Natural killer cell (primary cell): ENCODE measurements at places on chromosomes 6 and 20. TPM values are rescaled to one million over a fixed set of nuclear protein-coding genes. Genes with fewer than 3 reads are reported as not detected.
A peak's percentile ranks its signal among the peaks of the same experiment; 100 is the strongest.

DNA sequence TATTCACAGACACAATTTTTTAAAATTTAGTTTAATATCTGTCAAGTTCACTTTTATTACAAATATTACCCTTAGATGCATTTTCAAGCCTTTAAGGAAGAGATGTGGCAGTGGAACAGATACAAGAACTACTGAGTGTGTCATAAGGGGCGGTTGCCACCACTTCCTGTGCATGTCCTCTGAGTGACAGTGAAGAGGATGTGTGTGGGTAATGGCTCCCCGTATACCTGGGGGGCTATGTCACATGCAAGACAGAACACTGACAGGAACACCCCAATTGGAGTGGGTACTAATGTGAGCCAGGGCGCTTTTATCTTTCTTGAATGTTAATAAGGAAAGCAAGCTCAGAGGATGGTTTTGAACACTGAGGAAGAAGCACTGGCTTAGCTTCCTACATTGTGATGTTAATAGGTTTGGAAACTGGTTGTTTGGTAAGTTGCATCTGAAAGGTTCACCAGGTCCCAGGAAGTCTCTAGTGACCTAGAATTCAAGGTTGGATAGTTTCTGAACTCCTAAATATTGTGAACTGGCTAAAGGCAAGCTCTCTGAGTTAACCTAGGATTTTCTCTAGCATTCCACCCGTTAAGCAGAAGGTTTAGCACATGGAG lies 83.4 kb upstream of the ASF1A start:
- peak; percentile 65 for DNase-seq

DNA sequence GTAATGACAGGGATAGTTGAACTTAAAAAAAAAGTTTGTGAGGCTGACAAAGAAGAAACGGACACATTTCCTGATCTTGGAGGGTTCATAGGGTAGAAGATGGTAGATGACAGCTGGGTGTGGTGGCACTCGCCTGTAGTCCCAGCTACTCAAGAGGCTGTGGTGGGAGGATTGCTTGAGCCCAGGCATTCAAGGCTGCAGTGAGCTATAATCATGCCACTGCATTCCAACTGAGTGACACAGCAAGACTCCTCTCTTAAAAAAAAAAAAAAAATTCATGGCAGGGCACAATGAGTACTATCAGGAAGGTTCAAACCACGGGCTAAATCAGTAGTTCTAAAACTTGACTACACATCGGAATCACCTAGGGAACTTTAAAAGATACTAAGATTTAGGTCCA lies 2.0 kb upstream of the MICA start:
- DNase-seq = no peak

- no peak for DNase-seq
Measured at GRCh38 chr6:140318408-140318807, 944.0 kb upstream of the CITED2 start.

DNA sequence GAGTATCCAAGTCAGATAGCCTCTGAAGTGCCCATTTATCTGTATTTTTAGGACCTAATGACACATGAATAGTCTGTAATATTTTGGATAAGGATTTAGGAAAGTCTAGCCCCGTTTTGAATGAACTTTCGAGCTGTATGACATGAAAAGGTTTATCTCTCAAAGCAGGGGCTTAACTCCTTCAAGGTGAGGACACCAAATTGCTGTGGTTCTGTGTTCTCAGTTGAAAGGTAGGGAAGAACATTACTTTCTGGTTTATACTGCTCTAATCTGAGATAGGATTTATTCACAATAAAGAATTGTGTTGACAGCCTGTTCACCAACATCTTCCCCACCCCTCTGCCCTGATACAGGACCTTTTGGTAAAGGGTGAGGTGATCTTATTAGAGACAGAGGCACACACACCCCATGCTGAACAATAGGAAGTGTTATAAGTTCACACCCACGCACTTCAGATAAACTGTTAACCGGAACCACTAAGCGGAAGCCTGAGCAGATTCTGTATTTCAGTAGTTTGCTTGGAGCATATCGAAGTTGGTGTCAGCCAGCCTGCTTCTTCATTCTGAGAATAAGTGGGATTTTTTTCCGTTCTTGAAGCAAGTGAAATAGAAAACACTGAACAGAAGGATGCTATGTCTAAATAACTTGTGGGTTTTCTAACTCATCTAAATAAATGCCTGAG lies 223.3 kb downstream of the TMEM242 start:
- peak; percentile 74 for DNase-seq

DNA sequence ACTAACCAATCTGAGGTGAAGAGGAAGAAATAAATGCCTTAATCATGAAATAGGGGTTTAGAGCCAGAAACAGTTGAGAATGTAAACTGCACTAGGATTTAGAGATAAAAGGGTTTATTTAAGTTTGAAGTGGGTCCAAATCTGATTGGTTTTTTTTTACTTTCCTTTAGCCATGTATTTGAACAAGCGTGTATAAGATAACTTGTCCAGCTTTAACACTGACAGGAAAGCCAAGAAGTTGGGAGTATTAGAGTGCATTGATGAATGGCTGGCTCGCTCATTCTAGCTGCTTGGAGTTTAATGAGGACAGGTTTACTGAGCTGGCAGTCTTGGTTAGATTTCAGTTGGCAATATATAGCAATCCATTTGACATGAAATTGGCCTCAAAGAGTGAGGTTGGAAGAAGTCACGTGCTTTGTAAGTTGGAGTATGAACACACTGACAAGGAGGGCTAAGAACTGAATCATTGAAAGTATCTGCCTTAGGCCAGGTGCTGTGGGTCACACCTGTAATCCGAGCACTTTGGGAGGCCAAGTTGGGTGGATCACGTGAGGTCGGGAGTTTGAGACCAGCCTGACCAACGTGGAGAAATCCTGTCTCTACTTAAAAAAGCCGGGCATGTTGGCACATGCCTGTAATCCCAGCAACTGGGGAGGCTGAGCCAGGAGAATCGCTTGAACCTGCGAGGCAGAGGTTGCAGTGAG lies 13.7 kb downstream of the SRSF3 start:
- no peak for DNase-seq

DNA sequence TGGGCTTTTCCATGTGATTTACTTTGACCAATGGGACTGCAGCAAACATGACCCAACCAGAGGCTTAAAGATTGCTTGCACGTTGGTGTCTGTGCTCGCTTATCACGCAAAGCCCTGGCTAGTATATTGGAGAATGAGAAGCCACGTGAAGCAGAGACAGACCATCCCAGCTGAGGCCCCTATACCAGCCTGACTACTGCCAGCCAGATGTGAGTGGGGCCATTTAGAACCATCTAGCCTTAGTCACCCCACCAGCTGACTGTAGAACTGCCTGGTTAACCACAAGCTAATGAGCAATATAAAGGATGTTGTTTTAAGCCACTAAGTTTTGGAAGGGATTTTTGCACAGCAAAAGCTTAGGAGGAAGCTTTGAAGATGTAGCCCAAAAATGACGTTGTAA lies 74.5 kb downstream of the MACROD2 start:
- no peak for DNase-seq

DNA sequence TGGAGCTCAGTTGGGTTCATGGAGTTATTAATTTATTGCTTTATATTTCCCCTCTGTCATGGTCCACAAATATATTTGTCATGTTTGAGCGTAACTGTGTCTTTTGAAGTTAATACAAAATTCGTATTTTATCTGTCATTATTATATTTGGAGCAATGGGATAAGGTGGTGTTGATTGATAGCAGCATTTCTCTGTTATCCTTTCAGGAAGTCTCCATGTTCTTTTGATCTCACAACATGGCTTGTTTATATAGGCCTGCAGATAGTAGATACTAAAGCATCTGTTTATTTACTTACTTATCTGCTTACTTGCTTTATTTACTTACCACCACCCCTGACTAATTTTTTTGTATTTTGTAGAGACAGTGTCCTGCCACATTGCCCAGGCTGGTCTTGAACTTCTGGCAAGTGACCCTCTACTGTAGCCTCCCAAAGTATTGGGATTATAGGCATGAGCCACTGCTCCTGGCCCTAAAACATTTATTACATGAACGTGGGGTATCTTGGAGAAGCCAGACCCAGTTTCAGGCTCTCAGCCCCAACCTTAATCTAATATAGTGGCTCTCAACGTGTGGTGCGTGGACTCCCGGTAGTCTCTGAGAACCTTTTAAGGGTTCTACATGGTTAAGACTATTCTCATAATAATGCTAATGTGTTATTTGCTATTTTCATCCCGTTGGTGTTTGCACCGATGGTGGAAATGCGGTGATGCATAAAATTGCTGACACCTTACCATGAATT lies 104.2 kb downstream of the NCOA3 start:
- no peak for DNase-seq

GRCh38 chr20:23160536-23161243 lies 74.6 kb upstream of the CD93 start:
- no peak for DNase-seq

DNA sequence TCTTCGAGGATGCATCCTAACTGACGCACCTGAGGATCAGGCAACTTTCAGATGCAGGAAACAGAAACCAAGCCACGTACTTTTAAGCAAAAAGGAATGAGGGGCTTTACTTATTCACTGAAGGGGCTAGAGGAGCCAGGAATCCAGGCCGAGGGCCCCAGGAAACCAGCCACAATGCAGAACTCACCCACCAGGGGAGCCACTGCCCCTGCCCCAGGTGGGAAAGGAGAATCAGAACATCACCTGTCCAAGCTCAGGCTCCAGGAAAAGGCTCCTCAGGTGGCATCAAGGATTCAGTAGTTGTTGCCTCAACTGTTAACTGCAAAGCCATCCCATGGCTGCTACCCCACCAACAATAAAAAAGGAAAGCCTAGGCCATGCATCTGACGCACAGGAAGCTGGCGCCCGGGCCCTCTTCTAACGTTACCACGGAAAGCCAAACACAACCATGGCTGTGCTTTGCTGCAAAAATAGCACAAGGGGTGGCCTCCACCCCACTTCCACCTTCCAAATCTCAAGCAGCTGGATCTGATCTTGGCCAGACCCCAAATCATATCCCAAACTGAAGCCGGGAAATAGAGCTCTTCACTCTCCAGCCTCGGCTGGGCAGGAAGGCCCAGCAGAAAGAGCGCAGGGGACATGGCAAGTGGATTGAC lies 121.0 kb downstream of the PREX1 start:
- DNase-seq = peak; percentile 43

- DNase-seq = no peak
Measured at GRCh38 chr20:50746138-50746940, 15.0 kb downstream of the PARD6B start.

DNA sequence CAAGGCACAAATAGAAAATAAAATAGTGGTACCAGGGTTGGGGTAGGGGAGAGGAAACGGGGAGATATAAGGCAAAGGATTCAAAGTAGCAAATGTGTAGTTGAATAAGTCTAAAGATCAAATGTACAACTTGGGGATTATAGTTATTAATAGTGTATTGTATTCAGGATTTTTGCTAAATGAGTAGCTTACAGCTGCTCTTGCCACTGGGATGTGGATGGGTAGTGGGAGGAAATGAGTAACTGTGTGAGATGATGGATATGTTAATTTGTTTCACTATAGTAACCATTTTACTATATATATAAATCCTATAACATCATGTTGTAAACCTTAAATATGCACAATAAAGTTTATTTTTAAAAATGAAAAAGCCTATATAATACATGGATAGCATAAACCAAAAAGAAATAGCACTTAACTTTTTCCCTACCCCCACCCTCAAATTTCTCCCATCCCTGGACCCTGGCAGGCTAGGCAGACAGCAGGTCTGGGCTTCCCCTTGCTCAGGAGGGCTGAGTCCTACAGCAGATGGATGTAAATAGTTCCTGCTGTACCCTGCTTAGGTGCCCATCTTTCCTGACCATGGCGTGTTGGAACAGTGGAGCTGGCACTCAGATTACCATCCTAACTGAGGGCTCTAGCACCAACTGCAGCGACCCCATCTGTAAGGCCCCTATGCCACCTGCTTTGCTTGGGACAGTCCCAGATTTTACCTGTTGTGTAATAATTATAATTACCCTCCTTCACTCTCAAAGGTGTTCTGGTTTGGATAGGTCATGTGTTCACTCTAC lies 28.6 kb upstream of the PBOV1 start:
- no peak for DNase-seq

GRCh38 chr6:118536478-118536877 lies 11.6 kb upstream of the PLN start:
- DNase-seq = no peak

DNA sequence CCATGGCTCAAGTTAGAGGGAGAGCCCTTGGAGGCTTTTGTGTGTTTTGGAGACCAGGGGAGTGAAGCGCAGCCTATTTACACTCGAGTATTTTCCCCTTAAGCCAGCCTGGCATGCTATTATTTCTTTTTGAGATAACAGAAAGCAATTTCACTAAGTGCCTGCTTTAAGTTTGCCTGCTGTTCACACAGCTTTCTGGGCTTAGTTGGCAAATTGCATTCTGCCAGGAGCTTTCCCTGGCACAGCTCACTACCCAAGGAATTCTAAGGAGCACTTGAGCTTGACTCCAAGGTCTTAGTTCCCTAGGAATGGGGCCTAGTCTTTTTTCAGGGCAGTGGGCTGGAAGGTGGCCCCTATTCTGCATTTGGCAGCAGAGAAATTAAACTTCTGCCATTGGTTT lies 19.0 kb upstream of the ASXL1 start:
- no peak for DNase-seq

GRCh38 chr6:7933794-7934193 lies 23.2 kb upstream of the TXNDC5 start:
- no peak for DNase-seq

- no peak for DNase-seq
Measured at GRCh38 chr20:35497780-35498189, 31.7 kb downstream of the C20orf173 start.

GRCh38 chr20:17568045-17568788 lies 1.7 kb upstream of the DSTN start:
- DNase-seq = no peak

DNA sequence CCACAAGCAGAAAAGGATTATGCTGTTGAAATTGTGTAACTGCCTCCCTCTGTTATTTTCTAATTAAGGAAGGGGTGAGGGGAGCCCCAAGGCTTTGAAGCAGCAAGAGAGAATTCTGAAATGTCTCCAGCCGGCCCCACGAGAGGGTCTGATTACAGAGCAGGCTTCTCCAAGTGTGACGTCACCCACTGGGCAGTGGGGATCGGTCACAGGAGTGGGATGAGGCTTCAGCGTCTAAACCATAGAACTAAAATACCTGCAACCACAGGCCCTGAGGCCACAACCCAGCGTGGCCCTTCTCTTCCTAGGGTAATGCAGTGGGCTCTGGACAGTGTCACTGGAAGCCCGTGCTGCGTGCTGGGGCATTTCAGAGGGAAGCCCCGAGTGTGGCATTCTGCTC lies 38.6 kb upstream of the APCDD1L start:
- no peak for DNase-seq

The TCF21 gene
- total RNA-seq = not detected

The TOMM34 gene
- total RNA-seq = 9.2 TPM

The CASS4 gene
- 13.4 TPM for total RNA-seq

The CYP21A2 gene
- 0.28 TPM for total RNA-seq

The PCSK2 gene
- not detected for total RNA-seq

The AFG1L gene
- 5.2 TPM for total RNA-seq

The CST7 gene
- total RNA-seq = 619 TPM

The LYRM4 gene
- 11.1 TPM for total RNA-seq

The ULBP1 gene
- total RNA-seq = not detected

The SLC35F1 gene
- not detected for total RNA-seq
